Chondrocyte (in vitro differentiated cells): ENCODE measurements at places on chromosomes 2 and 18. TPM values are rescaled to one million over a fixed set of nuclear protein-coding genes. Genes with fewer than 3 reads are reported as not detected.

GRCh38 chr18:32208023-32208422, 18.2 kb downstream of the MEP1B start:
- H3K27ac ChIP-seq = no peak overlapping the region
- DNase-seq = no peak
- no peaks in the 10 kb centered on the region for H3K4me1 ChIP-seq
- H3K36me3 ChIP-seq = no peaks in the 10 kb centered on the region
- H3K4me3 ChIP-seq = no peak overlapping the region

DNA sequence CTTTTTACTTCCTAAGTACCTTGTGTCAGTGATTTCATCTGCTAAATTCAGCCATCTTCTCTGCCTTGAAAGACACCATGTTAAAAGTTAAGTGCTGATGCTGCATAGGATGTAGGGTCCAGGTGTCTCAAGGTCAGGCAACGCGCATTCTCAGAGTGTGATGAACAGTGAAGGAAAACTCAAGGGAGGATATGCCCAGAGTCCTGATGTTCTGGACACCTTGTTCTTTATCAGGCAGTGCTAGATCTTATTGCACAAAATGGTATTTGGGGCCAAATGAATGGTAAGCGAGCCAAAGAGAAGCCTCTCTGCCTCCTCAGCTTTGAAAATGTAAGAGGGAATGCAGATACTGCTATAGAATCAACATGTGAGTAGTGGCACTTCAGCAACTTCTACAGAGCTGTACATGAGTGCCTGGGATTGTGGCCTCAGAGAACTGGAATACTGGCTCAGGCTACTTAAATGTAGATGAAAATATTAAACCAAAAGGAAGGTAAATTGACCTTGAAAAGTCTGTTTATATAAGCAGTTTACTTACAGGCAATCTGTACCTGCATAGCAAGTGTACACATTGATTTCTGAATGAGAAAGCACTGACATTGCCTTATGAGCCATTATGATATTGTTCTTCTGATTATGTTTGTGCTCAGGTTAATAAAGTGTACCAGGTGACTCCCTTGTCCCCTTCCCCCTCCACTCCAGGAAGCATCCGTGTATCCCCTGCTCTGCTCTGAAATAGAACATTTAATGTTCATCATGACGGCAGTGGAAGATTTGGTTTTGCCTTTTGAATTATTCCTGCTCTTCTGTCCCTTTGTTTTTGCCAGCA, 86.7 kb upstream of the RANBP2 start:
- DNase-seq = no peak
- H3K27me3 ChIP-seq = no peaks in the 10 kb centered on the region
- no peak overlapping the region for H3K4me3 ChIP-seq
- peak overlapping the region; percentile 55 for H3K27ac ChIP-seq
- H3K36me3 ChIP-seq = no peaks in the 10 kb centered on the region

DNA sequence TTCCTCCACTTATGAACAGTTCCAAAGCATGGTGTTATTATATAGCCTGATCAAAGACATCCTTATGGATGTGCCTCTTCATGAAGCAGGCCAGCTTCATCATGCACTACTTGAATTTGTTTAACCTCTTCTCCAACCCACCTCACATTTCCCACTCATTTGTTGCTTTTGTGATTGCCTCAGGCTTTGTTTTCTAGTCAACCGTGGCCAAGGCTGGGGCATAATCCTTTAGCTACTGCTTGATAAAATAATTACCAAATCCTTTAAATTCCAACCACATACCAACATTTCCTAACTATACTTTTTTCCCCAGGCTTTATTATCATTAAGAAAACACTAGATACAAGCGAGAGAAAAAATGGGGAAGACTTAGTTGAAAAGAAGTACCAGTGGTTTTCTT, 39.6 kb upstream of the SCN1A start:
- H3K36me3 ChIP-seq = no peaks in the 10 kb centered on the region
- DNase-seq = no peak
- peak overlapping the region; percentile 6 for H3K27ac ChIP-seq
- no peak overlapping the region for H3K4me3 ChIP-seq
- H3K4me1 ChIP-seq = peaks cover 19% of the 10 kb centered on the region

- H3K4me3 ChIP-seq = no peak overlapping the region
- H3K36me3 ChIP-seq = no peaks in the 10 kb centered on the region
- H3K27me3 ChIP-seq = no peaks in the 10 kb centered on the region
- DNase-seq = no peak
Observed at GRCh38 chr2:145764631-145765030, 1244.7 kb upstream of the ZEB2 start.

- H3K4me1 ChIP-seq = peaks cover 15% of the 10 kb centered on the region
- H3K36me3 ChIP-seq = no peaks in the 10 kb centered on the region
- H3K4me3 ChIP-seq = no peak overlapping the region
- H3K27ac ChIP-seq = no peak overlapping the region
Observed at GRCh38 chr2:169771612-169772011, 27.1 kb upstream of the SSB start.

DNA sequence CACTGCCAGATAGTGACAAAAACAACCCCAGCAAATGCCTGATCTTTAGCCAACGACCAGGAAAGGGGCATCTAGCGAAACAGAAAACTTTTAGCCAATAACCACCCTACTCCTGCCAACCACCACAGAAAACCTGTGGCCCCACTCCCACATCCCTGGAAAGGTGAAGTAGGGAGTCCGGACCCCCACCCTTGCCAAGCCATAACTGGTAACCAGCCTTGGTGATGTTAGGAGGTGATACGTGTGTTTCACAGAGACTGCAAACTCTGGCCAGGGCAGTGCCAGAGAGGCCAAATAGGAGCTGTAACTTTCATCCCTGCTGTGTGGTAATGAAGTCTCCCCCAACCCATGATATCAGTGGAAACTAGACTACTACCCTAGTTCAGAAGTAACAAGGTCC, 27.6 kb downstream of the SCTR start:
- peaks cover 11% of the 10 kb centered on the region for H3K36me3 ChIP-seq
- H3K27me3 ChIP-seq = peaks cover 20% of the 10 kb centered on the region
- peaks cover 13% of the 10 kb centered on the region for H3K4me1 ChIP-seq
- no peak for DNase-seq
- H3K27ac ChIP-seq = no peak overlapping the region

Gene VIT
- total RNA-seq = 0.15 to 2.6 TPM in 2 of 3 replicates, not detected in the other

- DNase-seq = no peak
- no peak overlapping the region for H3K27ac ChIP-seq
- no peak overlapping the region for H3K4me3 ChIP-seq
- H3K4me1 ChIP-seq = no peaks in the 10 kb centered on the region
Observed at GRCh38 chr18:78448591-78448990, 531.0 kb upstream of the SALL3 start.
